Pancreas (tissue), 10 donors: ENCODE measurements at places on chromosomes 6 and 20. TPM values are rescaled to one million over a fixed set of nuclear protein-coding genes. Genes with fewer than 3 reads are reported as not detected.

- DNase-seq = no peak
These were observed 124.0 kb downstream of the TOX2 start for GRCh38 chr20:44038681-44039123.

GRCh38 chr20:10631126-10631525 lies 42.7 kb downstream of the JAG1 start:
- no peak for DNase-seq

- DNase-seq = no peak
These were observed 20.7 kb downstream of the METTL24 start for GRCh38 chr6:110337486-110337885.

DNA sequence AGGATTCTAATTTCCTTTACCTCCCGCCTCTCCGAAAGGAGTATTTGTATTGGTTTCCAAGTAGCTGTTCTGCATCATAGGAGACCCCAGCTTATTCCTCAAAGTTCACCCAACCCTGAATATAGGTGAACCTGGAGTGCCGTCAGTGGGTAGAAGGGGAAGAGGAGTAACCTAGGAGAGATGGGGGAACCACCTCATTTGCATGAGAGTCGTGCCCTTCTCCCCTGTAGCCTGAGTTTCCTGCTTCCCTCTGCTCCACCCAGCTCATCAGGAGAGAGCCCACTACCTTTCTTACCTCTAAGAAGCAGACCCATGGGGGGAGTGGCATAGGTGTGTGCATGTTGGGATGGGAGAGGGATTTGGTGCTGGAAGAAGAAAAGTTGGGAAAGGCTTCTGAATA lies 17.3 kb upstream of the WFDC2 start:
- DNase-seq = no peak

GRCh38 chr6:9292975-9293374 lies 857.6 kb upstream of the SLC35B3 start:
- no peak for DNase-seq

DNA sequence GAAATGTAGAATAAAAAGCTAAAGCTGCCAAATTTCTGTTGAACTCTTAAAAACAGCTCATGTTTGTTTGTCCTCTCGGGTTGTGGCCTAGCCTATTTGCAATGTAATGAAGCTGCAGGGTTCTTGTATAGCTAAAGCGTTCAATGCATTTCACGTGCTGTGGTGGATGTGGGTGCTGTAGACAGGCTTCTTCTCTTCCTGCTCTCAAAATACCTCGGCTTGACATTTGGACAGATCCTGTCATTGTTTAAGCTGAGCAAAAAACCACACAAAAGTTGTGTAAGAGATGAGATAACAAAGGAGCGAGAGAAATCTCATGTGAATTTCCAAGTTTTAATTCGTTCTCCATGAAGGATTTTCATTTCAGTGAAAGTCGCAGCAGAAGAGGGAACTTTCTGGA lies 196.3 kb upstream of the UST start:
- no peak for DNase-seq

DNA sequence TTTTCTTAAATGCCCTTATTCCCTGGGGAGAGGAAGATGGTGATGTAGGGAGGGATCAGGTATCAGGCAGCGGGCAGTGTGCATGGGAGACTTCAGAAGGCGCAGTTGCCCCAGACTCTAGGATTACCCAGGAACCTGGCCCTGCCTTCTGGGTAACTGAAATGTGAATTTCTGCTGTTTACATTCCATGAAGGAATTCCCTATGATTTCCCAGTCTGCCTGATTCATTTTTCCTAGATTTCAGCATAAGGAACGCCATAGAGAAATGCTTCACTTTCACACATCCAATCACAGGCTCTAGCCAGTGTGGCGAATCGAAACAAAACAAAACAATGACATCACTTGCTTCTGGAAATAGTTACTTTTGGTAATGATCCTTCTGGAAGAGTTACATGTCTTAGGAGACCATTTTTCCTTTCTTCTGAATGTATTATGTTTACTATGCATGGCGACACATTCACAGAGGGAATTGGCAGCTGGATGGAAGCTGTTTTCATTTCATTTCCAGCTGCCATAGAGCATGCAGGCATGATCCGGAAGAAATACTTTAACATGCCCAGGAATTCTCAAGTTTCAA lies 33.3 kb downstream of the LRP11 start:
- no peak for DNase-seq

GRCh38 chr6:61200444-61200843 lies 1085.6 kb downstream of the KHDRBS2 start:
- DNase-seq = no peak

GJA10 gene
- not detected for total RNA-seq

ULBP2 gene
- not detected for total RNA-seq

TTBK1 gene
- total RNA-seq = 0.19 TPM

KIAA0408 gene
- total RNA-seq = 0.31 TPM

MUC22 gene
- not detected for total RNA-seq
